ENCODE measurements at places on chromosomes 2 and 18. TPM values are rescaled to one million over a fixed set of nuclear protein-coding genes. Genes with fewer than 3 reads are reported as not detected.

OTOF gene
- total RNA-seq = 0.14 TPM

CIDEA gene
- not detected for total RNA-seq

SLC38A11 gene
- total RNA-seq = 0.55 TPM

PRKAG3 gene
- total RNA-seq = not detected

ALKAL2 gene
- not detected for total RNA-seq

SRD5A2 gene
- not detected for total RNA-seq

GPR39 gene
- total RNA-seq = 0.28 TPM

TTN gene
- under 0.01 TPM for total RNA-seq

FAM228B gene
- 7.5 TPM for total RNA-seq

ATP6V1C2 gene
- under 0.01 TPM for total RNA-seq

ANKRD30B gene
- total RNA-seq = under 0.01 TPM

SAG gene
- not detected for total RNA-seq

TTR gene
- not detected for total RNA-seq

COLEC12 gene
- 79.5 TPM for total RNA-seq

MAP3K19 gene
- total RNA-seq = not detected

ABCB11 gene
- total RNA-seq = not detected

NEU4 gene
- not detected for total RNA-seq

ATP6V1B1 gene
- 0.71 TPM for total RNA-seq

MYOM1 gene
- 1.3 TPM for total RNA-seq

CAPN13 gene
- not detected for total RNA-seq

NEUROD1 gene
- total RNA-seq = not detected

ST6GAL2 gene
- total RNA-seq = under 0.01 TPM

FOXD4L1 gene
- 0.09 TPM for total RNA-seq

SP140 gene
- total RNA-seq = under 0.01 TPM

IL1B gene
- total RNA-seq = 54.3 TPM

DTNA gene
- total RNA-seq = 11.7 TPM

KCNIP3 gene
- total RNA-seq = 0.57 TPM

FBXO41 gene
- total RNA-seq = 1.6 TPM

RBM44 gene
- 0.14 TPM for total RNA-seq

SERPINB13 gene
- total RNA-seq = not detected

CRACDL gene
- not detected for total RNA-seq

EFHD1 gene
- not detected for total RNA-seq

DES gene
- 3.7 TPM for total RNA-seq

HOXD1 gene
- total RNA-seq = not detected

PLGLB2 gene
- total RNA-seq = 1.1 TPM

ACKR3 gene
- total RNA-seq = 44.9 TPM

MPHOSPH10 gene
- total RNA-seq = 18.1 TPM

RBKS gene
- total RNA-seq = 1.6 TPM

TMEM247 gene
- total RNA-seq = not detected

DQX1 gene
- not detected for total RNA-seq

KCNG2 gene
- 4.7 TPM for total RNA-seq

AKAIN1 gene
- total RNA-seq = not detected

REG3A gene
- total RNA-seq = not detected

STRADB gene
- 37.1 TPM for total RNA-seq

TUBA3E gene
- not detected for total RNA-seq

ESPNL gene
- total RNA-seq = 2.4 TPM

FAM228A gene
- total RNA-seq = 0.18 TPM

LIMS2 gene
- total RNA-seq = 3.1 TPM

SERPINB3 gene
- total RNA-seq = not detected

CNTNAP5 gene
- total RNA-seq = not detected

C18orf32 gene
- total RNA-seq = 4.4 TPM

PLB1 gene
- 1.4 TPM for total RNA-seq

FAP gene
- total RNA-seq = 148 TPM

EFR3B gene
- 1.4 TPM for total RNA-seq

FHOD3 gene
- 16.9 TPM for total RNA-seq

SPATA3 gene
- not detected for total RNA-seq

All from smooth muscle cell of bladder (primary cell).